ENCODE measurements at places on chromosomes 5 and 9. TPM values are rescaled to one million over a fixed set of nuclear protein-coding genes. Genes with fewer than 3 reads are reported as not detected.
A peak's percentile ranks its signal among the peaks of the same experiment; 100 is the strongest.

- no peak for DNase-seq
Measured at GRCh38 chr9:132055756-132056155, 23.9 kb downstream of the MED27 start.

DNA sequence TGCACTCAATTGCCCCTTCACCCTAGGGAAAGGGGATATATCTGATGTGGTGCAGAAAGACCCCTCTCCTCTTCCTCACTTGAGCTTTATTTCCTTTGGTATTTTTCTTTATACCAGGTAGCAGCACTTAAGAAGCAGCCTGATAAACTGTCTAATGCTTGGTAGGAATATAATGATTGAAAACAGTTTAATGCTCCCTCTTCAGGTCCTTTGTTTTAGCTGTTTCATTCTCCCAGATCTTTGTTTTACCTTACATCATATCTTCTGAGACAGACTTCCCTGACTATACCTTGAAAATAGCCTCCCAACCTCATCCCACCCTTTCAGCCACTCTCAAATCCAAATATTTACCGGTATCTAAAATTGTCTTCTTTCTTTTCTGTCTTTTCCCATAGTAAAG lies 87.9 kb downstream of the NUDT12 start:
- DNase-seq = no peak

DNA sequence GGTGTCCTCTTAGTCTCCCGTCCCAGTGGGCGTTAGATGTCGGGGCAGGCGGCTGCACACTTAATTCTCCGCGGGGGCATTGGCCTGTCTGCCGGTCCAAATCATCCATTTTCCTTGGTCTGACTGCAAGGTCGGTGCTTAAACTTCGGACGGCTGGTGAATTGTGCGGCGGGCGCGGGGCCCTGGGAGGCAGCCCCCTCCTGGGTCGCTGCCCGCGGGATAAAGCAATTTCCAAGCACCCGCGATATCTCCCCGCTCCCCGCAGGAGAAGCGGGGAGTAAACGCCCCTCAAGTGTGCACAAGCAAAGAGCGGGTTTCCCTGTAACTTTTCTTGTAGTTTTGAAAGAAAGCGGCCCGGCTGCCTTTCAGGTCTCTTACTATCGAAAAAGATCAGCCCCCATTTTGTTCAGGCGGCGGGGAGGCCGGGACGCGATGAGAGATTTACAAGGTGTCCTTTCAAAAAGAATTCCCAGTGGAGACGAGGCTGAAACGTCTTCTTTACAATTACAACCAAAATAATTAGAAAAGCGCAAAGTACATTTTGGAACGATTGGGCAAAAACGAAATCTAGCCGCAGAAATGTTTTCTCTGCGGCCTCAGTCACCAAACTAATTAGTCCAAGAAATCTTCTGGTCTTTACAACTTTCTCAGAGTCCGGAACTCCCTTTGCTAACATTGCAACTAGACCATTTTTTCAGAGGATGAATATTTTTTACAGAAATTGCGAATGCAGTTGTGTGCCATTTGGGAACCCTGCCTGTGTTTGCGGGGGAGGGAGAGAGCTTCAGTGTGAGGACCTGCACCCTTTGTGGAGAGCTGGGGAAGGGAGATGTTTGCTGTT lies 1.8 kb downstream of the IRX1 start:
- no peak for DNase-seq

The AHRR gene
- 1.6 TPM for total RNA-seq

- DNase-seq = no peak
Measured at GRCh38 chr5:158203261-158203660, 344.3 kb upstream of the CLINT1 start.

GRCh38 chr5:119578937-119579336 lies 50.4 kb upstream of the FAM170A start:
- DNase-seq = no peak

DNA sequence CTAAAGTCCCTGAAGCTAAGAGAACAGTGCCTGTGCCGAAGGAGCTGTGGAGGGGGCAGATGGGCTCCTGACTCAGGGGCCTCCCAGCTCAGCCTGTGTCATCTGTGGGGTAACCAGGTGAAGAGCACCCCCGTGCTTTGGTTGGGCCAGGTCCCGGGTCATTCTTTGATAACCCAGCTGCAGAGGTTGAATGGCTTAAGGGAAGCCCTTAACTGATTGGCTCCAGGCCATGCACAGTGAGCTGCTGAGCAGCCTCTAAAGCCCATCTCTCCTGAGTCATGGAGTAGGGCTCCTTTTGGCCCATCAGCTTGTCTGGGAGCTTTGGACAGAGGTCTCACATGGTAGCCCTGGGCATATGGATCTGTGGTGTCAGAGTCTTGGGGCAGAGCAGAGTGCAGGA lies 28.7 kb downstream of the COL27A1 start:
- no peak for DNase-seq

DNA sequence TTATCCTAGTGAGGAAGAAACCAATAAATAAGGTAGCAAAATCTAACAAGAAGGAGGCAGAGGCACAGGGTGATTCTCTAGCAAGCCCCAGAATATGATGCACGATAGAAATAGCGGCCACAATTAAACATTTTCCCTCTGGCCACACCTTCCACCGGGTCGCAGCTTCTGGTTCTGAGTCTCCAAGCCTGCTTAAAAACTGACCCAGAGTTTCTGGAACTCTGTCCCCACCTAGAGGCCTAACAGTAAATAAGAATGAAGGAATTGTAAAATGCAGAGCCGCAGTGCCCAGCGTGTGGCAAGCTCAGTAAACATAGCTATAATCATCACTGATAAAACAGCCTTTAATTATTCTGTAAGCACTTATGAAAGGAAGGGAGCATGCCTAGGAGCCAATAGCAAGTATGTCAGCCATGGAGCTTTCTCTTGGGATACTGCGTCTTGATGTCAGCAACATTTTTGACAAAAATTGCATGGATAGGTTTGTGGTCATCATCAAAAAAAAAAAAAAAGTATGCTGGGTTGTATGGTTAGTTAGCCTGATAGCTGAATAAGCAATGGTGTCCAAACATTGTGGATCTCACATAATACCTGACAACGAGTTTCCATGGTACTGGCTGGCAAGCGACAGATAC lies 465.5 kb downstream of the DNAH5 start:
- no peak for DNase-seq

The MPDZ gene
- 3.1 TPM for total RNA-seq

The PCA3 gene
- total RNA-seq = not detected

- no peak for DNase-seq
Measured at GRCh38 chr5:6365977-6366590, 12.3 kb downstream of the MED10 start.

DNA sequence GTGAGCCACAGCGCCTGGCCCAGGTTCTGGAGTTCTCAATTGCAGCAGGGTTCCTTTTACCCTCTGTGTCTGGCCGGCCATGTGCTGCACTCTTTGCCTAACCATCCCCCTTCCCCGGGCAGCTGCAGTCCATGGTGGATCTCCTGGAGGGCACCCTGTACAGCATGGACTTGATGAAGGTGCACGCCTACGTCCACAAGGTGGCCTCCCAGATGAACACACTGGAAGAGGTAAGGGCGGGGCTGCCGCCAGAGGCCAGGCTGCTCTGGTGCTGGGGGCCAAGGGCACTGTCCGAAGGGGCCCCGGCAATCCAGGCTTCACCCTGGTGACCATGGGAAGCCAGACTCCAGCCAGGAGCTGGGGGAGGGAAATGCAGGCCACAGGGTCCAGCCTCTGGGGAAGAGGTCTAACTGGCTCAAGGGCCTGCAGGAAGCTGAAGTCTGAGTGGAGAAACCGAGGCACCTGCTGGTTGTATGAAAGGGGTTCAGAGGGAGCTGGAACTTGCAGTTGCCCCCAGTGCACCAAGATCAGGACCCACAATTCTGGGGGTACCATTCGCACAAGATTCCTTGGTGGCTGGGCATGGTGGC lies 18.1 kb downstream of the OLFML2A start:
- DNase-seq = no peak

DNA sequence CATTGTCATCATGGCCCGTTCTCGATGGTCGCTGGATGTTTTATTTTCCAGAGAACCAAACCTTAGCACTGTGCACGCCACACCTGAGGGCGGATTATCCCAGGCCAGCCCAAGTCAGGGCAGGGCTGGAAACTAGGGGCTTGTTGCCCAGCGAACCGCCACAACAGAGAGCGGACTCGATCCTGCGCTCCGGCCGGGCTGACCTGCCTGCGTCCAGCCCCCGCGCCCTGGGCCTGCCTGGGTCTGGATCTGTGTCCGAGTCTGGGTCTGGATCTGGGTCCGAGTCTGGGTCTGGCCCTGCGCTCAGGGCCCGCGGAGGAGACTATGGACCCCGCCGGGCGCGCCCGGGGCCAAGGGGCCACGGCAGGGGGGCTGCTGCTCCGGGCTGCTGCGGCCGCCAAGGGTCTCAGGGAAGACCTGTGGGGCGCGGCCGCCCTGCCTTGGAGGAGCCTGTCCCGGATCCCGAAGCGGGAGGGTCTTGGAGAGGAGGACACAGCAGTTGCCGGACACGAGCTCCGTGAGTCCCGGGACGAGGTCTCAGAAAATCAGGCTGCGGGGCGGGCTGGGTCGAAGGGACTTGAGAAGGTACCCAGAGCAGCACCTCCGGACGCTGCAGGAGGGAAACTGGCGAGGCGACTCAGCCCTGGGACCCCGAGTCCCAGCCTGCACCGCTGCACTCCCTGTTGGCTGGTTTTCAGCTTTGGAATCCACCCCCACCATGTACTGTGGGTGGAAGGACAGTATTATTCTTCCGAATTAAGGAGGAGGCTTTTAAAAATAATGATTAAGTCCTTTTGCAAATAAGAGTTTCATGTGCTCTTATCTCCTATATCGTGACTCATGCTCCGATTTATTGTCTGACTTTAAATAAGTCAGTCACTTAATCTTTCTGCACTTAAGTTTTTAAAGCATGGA lies at the start of gene ANKDD1B:
Gene ANKDD1B, plus strand, starts transcription at position 143 of the 915 bp plus-strand sequence. Its CDS starts 182 bp downstream, at position 325.
- DNase-seq = peak; percentile 38

DNA sequence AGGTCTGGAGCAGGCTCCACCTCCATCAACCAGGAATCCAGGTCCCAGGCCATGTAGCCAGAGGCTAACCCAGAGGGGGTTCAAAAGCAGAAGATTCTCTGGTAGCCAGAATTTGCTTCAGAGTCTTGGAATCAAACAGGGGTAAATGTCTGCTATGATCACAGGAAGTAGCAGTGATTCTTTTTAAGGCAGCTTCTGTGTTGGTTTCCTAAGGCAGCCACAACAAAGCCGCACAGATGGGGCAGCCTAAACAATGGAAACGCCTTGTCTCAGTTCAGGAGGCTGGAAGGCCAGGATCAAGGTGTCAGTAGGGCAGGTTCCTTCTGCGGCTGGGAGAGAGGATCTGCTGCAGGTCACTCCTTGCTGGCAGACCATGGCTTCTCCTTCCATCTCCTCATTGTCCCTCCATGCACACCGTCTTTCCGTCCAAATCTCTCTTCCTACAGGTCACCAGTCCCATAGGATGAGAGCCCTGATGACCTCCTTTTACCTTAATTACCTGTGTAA lies 167.3 kb downstream of the ROR2 start:
- no peak for DNase-seq

DNA sequence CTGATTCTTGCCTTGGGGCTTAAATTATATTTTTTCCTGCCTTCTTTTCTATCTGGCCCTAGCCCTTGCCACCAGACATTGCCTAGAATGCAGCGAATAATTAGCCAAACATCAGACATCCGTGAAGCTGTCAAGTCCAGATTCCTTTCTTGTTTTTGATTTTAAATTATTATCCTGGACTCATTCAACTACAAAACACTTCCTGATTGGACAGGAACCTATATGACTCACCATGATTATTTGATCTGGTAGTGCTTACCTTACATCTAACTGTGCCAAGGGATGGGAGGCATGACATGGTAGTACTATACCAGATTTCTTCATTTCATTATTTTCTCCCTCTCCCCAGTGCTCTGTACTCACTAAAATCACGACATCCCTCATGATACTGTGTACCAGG lies 829.6 kb downstream of the TLR4 start:
- DNase-seq = no peak

DNA sequence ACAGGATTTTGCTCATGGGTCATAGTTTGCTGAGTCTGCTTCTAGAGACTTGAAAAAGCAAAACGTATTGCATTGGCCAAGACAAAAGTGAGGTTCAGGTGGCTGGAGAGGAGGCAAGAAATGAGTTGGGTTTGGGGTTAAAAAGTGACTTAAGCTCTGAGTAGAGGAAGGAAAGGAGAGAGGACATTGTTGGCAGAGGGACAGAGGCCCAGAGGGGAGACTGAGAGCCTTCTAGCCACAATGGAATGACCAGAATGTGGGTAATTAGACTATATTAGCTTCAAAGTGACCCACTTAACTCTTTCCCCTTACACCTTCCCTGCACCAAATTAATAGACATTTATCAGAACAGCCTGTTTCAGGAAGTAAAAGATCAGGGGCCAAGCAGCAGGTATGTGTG lies 188.4 kb downstream of the ZNF462 start:
- no peak for DNase-seq

- DNase-seq = no peak
Measured at GRCh38 chr9:101442318-101442717, 6.7 kb upstream of the ALDOB start.

DNA sequence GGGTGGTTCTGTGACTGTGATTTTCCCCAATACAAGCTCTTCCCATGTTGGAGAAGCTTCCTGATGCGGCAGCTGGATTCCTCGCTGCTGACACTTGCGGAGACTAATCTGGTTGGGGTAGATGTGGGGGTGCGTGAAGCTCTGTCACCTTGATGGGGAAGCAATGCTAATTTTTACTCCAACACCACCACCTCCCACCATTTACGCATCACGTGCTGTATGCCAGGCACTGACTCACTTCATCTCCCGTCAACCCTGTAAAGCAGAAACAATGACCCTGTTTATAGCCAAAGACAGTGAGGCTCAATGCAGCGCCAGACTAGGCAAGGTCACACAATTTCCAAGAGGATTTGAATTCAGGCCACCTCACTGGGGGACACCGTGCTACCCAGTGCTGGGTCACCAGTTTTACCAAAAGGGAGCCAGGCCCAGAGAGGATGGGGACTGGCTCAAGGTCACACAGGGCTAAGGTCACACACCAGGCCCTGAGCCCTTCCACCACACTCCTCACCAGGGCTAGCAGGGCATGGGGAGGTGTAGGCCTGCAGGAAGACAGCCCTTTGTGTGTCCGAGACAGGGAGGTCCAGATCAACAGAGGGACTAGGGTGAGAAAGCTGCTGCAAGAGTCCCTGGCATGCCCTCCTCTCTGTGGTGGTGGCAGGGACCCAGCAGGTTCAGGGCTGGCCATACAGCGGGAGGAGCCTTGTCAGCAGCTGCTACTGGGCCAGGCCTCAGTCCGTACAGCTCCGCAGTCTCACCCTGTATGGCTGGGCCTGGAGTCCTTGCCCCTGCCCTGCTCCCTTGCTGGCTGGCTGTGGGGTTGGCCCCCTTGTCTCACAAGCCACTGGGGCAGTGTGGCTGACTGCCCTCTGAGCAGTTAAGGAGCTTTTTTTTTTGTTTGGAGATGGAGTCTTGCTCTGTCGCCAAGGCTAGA lies 3.3 kb downstream of the STKLD1 start:
- DNase-seq = no peak

Data from left colon (tissue), 2 donors.